Renal cortex interstitium (tissue), 15 donors: ENCODE measurements at places on chromosomes 1 and 21. TPM values are rescaled to one million over a fixed set of nuclear protein-coding genes. Genes with fewer than 3 reads are reported as not detected.

- no peak for DNase-seq
Measured at GRCh38 chr1:113593550-113594297, 165.6 kb downstream of the PHTF1 start.

GRCh38 chr1:154938604-154939399, 2.3 kb upstream of the PMVK start:
- no peak for DNase-seq

GRCh38 chr1:35850051-35850450, 33.0 kb upstream of the AGO1 start:
- DNase-seq: no peak

GRCh38 chr1:155900161-155900560, 11.0 kb downstream of the RIT1 start:
- DNase-seq: no peak

CACNA1S gene
- 0.39 TPM for polyA plus RNA-seq

DNA sequence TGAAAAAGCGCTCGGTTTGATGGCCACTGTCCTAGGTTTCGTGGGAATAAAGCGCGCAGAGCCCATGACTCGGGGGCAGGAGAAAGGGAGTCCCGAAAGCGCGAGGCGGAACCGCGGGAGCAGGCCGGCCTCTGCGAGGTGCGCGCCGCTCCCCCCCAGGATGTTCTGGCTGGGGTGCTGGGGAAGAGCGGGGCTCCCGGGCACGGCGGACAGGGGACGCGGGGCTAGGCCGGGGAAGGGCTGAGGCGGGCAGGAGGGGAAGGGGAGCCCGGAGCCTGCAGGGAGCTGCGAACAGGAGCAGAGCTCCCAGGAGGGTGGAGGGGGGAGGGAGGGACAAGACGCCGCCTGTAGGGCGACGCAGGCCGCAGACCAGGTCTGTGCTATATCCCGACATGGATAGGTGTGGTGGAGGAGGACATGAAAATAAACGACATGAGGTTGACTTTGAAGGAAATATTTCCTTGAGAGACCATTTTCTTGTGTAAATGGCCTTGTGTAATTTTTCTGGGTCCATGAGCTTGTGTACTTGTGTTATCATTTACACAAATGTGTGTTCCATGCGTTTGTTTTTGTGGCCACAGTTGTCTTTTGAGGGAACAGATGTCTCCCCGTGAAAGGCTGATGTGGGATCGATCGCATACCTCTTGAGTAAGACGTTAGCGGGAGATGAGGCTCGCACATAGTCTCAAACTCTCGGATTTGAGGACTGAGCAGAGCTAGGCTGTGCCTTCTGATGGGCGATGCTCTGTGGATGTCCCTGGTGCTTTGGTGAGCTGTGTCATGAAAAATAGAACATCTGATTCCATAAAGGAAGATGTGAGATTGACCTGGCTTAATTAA, 1.3 kb downstream of the PCNT start:
- DNase-seq: no peak
